Upper lobe of right lung (tissue), 1 donor: ENCODE measurements at places on chromosomes 2 and 18. TPM values are rescaled to one million over a fixed set of nuclear protein-coding genes. Genes with fewer than 3 reads are reported as not detected.
A peak's percentile ranks its signal among the peaks of the same experiment; 100 is the strongest.

DNA sequence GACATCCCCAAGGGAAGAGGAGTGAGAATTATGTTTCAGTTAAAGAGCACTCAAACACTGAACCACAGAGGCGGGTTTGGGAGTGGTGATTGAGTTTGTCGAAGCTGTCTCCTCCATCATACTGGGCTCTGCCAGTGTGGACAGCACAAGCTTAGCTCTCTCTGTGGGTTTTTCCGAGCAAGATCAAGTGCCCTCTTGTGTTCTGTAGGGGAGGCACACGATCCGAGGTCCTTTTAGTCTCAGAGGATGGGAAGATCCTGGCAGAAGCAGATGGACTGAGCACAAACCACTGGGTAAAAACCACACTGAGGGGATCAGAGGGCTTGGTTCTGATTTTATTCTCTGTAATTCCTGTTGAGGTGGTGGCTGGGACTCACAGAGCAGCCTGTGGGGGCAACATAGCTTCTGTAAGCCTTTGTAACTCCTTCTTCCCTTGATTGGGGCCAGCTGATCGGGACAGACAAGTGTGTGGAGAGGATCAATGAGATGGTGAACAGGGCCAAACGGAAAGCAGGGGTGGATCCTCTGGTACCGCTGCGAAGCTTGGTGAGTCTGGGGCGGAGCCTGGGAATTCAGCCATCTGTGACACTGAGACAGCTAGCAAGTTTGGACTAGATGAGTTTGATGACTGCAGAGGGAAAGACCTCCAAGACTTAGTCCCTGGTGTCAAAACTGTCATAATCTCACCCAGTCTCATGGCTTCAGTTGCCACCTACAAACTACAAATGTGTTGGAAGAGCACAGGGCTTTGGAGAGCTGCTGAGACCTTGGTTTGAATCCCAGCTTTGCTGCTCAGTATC is 2.0 kb downstream of the NAGK start:
- H3K4me3 ChIP-seq: peak overlapping the region; percentile 68
- peaks cover 25% of the 10 kb centered on the region for H3K4me1 ChIP-seq
- H3K27me3 ChIP-seq: no peaks in the 10 kb centered on the region
- H3K27ac ChIP-seq: no peak overlapping the region
- DNase-seq: no peak
- H3K36me3 ChIP-seq: peaks cover 32% of the 10 kb centered on the region

Gene KRTCAP3
- 22.5 TPM for total RNA-seq

Gene CPLX4
- not detected for total RNA-seq

DNA sequence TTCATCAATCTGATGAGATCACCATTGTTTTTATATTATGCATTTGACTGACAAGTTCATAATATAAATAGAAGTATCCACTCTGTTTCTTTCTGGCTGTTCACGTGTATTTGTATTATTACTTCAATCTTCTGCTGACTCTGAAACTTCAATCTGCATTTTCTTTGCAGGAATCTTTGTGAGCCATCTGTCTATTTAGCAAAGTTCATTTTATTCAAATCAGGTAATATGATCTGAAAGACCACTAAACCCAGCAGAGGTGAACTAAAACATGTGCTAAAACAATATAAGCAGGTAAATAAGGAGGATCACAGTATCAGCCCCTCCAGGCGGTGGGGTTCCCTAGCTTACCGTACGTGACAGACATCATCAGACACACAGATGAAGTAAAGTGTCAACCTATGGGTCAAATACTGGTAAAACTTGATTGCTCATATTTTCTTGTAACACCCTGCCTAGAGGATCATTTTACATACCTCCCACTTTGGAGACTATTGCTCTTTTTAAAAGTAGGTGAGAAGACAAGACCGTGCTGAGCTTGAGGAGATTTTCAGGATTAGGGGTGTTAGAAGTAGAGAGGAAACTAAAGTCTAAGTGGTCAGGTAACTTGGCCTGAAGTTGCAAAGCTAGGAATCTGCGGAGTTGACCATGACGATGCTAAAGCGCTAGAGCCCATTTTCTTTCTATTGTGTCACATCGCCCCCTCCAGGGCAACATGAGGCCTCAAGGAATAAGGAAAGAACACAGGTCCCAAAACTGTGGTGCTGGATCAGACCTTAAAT is 9.0 kb downstream of the DTNB start:
- no peak overlapping the region for H3K27ac ChIP-seq
- H3K4me1 ChIP-seq: no peaks in the 10 kb centered on the region
- H3K27me3 ChIP-seq: no peaks in the 10 kb centered on the region
- no peak overlapping the region for H3K4me3 ChIP-seq
- no peak for DNase-seq

DNA sequence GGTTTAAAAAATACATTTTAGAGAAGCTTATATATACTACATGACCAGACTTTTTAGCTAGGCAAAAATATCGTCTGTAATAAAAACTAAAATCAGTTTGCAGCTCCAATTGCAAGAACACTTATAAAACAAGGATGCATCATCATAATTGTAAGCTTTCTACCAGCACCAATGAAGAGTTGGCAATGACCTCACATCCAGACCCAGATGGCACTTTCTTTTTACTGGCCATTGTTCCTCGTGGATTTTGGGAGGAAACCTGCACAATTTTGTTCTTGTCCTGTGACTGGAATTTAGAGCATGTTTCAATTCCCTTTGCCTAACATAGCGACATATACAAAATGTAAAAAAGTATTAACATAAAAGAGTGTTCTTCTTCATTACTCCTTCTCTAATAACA is 174.3 kb downstream of the ZNF521 start:
- H3K4me1 ChIP-seq: no peaks in the 10 kb centered on the region
- no peak overlapping the region for H3K27ac ChIP-seq
- no peaks in the 10 kb centered on the region for H3K36me3 ChIP-seq
- no peak overlapping the region for H3K4me3 ChIP-seq
- DNase-seq: no peak
- no peaks in the 10 kb centered on the region for H3K27me3 ChIP-seq

- peak overlapping the region; percentile 93 for H3K4me3 ChIP-seq
- H3K4me1 ChIP-seq: peaks cover 32% of the 10 kb centered on the region
- peaks cover 50% of the 10 kb centered on the region for H3K36me3 ChIP-seq
- H3K27ac ChIP-seq: peak overlapping the region; percentile 85
- DNase-seq: no peak
Observed at GRCh38 chr2:197500503-197501131, 438 bp downstream of the HSPE1 start.

DNA sequence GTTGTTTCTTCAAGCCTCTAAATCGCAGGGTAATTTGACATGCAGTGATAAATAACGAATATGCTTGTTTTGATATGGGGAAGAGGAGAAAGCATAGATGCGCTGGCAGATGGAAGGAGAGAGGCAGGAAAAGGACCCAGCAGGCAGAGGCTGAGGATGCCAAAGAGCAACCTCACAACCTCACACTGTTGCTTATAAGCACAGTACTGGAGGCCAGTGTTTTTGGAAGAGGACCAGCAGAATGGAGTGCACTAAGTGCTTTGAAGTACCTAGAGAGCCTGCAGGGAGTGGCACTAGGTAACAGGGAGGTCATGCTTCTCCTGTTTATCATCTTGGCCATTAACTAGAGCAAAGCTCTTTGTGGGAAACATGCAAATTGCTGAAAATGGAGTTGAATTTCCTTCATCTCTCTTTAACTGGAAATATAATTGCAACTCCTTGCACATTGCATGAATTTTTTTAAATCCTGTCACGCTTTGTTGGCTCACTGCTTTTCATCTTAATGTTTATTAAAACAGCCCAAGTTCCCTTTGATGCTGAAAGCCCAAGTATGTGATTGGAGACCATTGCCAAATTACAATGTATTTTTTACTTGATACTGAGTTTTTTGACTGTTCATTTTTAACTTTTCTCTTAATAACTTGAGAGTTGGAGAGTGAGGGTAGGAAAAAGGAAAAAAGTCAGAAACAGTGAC is 236.4 kb downstream of the LRRTM1 start:
- no peaks in the 10 kb centered on the region for H3K36me3 ChIP-seq
- no peak overlapping the region for H3K27ac ChIP-seq
- H3K27me3 ChIP-seq: no peaks in the 10 kb centered on the region

- H3K27ac ChIP-seq: no peak overlapping the region
- H3K27me3 ChIP-seq: no peaks in the 10 kb centered on the region
- no peak overlapping the region for H3K4me3 ChIP-seq
- no peaks in the 10 kb centered on the region for H3K4me1 ChIP-seq
- DNase-seq: no peak
Observed at GRCh38 chr18:74446178-74446577, 10.9 kb downstream of the DIPK1C start.

Gene IL18R1
- 26.5 TPM for total RNA-seq

DNA sequence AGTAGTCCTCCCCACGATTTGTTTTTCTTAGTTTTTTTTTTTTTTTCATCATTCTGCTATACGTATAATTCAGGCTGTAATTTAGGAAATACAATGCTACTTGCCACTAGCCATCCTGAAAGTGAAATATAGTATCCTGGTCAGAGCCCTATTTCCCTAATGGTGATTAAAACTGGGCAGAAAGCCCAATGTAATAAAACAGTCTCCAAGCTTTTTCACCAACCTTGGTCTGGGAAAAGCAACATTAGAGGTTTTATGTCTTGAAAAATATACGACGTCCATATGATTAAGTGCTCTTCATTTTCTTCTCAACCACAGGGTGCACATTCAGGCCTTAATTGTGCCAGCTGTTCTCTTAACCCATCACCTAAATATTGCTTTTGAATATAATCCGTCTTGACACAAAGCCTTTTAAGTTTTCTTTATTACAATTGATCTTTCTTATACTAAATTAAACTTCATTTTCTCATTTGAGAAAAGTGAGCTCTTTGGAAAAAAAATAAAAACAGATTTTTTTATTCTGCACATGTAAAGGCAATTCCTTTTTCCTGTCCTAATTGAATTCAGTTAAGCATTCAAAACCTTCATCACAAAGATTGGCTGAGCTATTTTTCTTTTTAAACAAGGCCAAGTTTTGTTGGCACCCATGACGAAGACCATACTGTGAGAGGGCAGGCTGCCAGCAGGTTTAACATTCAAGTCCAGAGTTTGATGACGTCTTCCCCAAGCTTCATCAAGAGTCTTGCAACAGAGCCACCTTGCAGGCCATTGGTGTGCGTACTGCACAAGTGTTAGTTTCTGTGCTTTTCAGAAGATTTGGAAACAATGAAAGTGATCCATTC is 52.7 kb downstream of the MAP2 start:
- H3K27me3 ChIP-seq: no peaks in the 10 kb centered on the region
- peaks cover 17% of the 10 kb centered on the region for H3K4me1 ChIP-seq

GRCh38 chr2:237235383-237236095 is 149.8 kb downstream of the COPS8 start:
- H3K36me3 ChIP-seq: no peaks in the 10 kb centered on the region
- H3K4me3 ChIP-seq: no peak overlapping the region
- peak overlapping the region; percentile 36 for H3K27ac ChIP-seq
- no peak for DNase-seq

- H3K4me3 ChIP-seq: no peak overlapping the region
- H3K4me1 ChIP-seq: no peaks in the 10 kb centered on the region
- DNase-seq: no peak
- no peak overlapping the region for H3K27ac ChIP-seq
Observed at GRCh38 chr2:221468317-221468716, 103.8 kb downstream of the EPHA4 start.

DNA sequence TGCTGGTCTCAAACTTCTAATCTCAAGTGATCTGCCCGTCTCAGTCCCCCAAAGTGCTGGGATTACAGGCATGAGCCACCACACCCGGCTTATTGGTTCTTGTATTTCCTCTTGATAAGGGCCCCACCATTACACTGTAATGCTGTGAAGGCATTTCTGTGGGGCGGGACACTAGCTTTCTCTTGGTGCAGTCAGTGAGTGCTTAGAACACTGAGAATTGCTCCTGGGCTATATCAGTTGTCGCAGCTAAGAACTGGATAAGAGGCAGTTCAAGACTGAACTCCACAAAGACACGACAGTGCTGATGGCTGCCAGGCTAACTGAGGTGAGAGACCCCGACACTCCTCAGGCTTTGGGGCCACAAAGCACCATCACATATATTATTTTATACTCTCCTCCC is 2.1 kb downstream of the KHK start:
- H3K4me3 ChIP-seq: no peak overlapping the region
- no peak overlapping the region for H3K27ac ChIP-seq
- no peaks in the 10 kb centered on the region for H3K36me3 ChIP-seq

DNA sequence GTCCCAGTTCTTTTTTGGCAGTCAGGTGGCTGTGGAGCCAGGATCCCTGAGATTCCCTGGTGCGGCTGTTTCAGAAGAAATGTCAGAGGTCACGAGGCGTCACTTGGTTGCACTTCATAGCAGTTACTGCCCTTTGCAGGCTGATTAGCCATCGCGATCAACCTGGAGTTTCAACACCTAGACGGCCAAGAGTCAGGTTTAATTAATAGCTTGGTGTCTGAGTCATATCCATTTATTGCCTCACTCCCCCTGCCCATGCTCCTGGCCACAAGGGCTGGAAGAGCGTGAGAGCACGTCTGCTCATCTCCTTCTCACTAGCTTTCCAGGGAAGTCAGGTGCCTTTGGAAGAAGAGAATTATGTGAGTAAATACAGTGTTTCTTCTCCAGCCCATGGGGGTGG is 552.3 kb downstream of the TSN start:
- H3K4me3 ChIP-seq: no peak overlapping the region
- no peaks in the 10 kb centered on the region for H3K36me3 ChIP-seq
- H3K27ac ChIP-seq: no peak overlapping the region
- H3K27me3 ChIP-seq: no peaks in the 10 kb centered on the region
- no peak for DNase-seq

Gene CDH19
- total RNA-seq: 1.4 TPM

GRCh38 chr2:183037553-183038340 is 510 bp downstream of the NCKAP1 start:
- H3K4me3 ChIP-seq: peak overlapping the region; percentile 78
- peak; percentile 78 for DNase-seq
- peak overlapping the region; percentile 95 for H3K27ac ChIP-seq
- H3K36me3 ChIP-seq: no peaks in the 10 kb centered on the region

GRCh38 chr2:218999881-219000568 is 6.8 kb upstream of the CRYBA2 start:
- peaks cover 23% of the 10 kb centered on the region for H3K4me1 ChIP-seq
- H3K4me3 ChIP-seq: no peak overlapping the region
- no peak overlapping the region for H3K27ac ChIP-seq
- no peaks in the 10 kb centered on the region for H3K36me3 ChIP-seq
- peaks cover 77% of the 10 kb centered on the region for H3K27me3 ChIP-seq
- no peak for DNase-seq

Gene KIF1A
- 0.81 TPM for total RNA-seq

DNA sequence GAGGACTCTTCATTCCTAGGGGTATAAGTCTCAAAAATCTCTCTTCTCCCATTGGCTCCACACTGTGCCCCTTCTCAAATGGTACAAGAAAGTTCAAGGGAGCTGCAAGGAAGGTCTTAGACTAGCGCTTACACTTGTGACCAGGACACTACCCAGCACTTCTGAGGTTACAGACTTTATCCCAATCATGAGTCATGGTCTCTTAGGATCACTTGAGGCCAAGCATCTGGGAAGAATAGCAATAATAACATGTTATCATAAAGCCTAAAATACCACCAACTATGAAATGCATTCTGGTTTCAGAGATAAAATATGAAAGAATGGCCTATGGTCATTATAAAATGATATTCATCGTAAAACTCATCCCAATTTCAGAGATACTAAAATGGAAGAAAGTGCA is 309.9 kb upstream of the PKDCC start:
- H3K4me1 ChIP-seq: peaks cover 7% of the 10 kb centered on the region
- H3K36me3 ChIP-seq: no peaks in the 10 kb centered on the region
- no peak overlapping the region for H3K27ac ChIP-seq
- no peaks in the 10 kb centered on the region for H3K27me3 ChIP-seq
- no peak for DNase-seq
